ENCODE measurements at places on chromosomes 1 and 21.

DNA sequence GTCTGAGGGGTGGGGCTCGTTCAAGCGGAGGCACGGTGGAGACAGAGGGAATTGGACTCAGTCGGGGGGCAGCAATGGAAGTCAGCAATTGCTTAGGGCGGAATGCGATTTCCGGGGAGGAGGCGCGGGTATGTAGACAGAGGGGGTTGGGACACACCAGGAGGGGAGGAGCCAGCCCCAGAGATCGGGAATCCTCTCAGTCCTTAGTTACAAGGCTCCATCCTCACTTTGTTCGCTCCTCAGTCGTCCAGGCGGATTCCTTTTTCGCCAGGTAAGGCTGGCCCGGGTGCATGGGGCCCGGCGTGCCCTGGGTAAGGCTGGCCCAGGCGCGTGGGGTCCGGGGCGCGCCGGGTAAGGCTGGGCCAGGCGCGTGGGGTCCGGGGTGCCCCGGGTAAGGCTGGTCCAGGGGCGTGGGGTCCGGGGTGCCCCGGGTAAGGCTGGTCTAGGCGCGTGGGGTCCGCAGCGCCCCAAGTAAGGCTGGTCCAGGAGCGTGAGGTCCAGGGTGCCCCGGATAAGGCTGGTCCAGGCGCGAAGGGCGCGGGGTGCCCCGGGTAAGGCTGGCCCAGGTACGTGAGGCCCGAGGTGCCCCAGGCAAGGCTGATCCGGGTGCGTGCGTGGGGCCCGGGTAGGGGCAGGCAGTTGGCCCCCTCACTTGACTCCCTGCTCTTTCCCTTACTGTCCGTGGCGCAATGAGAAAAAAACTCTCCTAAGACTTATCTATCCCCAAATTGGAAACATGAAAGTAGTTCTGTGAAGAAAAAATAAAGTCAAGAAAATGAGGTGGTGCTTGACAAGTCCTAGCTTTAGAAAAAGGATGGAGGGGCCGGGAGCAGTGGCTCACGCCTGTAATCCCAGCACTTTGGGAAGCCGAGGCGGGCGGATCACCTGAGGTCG, at the start of gene L1TD1:
TSS of gene L1TD1 (plus strand) at position 199 of the 894 bp plus-strand sequence. CDS start 11,780 bp downstream, outside the sequence.
- DNase-seq: no peak

- no peak for DNase-seq
These were observed 14.0 kb upstream of the DISC1 start for GRCh38 chr1:231612393-231613089.

- DNase-seq: no peak
These were observed 22.6 kb downstream of the IFNGR2 start for GRCh38 chr21:33425825-33426224.

DNA sequence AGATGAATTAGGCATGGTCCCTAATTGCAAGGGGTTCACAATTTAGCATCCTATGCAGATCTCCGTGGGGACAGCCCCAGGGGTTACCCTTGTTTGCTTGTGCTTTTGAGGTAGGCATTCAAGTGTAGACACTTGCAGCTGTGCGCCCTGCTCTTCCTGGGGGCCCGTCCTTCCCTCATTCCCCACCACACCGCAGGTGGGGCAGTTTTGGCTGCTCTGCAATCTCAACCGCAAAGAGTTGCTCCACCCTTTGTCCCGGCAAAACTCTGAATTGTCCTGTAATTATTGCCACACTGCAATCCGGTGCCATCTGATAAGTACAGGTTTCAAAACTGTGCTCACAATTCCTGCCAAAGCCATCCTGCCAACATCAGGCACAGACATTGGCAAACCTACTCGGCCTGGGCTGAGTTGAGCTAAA, 65.4 kb upstream of the LYST start:
- DNase-seq: no peak

GRCh38 chr1:160428053-160428452, 27.7 kb downstream of the VANGL2 start:
- DNase-seq: no peak

- no peak for DNase-seq
These were observed 11.1 kb upstream of the PAXBP1 start for GRCh38 chr21:32782698-32783097.

DNA sequence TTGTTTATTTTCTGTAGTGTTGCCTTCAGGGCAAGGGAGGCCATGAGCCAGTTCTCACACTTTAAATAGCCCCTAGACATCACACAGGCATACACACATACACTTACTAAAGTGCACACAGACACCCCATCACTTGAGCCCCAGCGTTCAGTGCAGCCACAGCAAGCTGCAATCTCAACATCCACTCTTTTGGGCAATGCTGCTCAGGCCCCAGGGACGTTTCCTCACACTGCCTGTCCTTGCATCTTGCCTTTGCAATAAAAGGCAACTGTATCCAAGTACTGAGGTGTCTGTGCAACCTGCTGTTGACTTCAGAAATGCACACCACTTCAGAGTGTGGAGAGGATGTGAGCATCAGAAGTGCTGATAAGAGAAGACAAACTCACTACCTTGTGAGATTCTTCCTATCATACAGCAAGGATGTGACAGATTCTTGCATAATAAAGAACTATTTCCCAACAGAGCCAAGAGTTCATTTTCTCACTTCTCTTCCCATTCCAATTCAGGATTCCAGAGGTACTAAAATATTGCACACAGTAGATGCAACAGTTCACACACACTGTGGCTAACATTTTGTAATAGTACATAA, 36.2 kb downstream of the IRF2BP2 start:
- DNase-seq: no peak

GRCh38 chr1:6275826-6276782, 15.2 kb upstream of the GPR153 start:
- DNase-seq: peak; percentile 79

- DNase-seq: no peak
These were observed 8.9 kb upstream of the KCNE1 start for GRCh38 chr21:34520764-34521508.

DNA sequence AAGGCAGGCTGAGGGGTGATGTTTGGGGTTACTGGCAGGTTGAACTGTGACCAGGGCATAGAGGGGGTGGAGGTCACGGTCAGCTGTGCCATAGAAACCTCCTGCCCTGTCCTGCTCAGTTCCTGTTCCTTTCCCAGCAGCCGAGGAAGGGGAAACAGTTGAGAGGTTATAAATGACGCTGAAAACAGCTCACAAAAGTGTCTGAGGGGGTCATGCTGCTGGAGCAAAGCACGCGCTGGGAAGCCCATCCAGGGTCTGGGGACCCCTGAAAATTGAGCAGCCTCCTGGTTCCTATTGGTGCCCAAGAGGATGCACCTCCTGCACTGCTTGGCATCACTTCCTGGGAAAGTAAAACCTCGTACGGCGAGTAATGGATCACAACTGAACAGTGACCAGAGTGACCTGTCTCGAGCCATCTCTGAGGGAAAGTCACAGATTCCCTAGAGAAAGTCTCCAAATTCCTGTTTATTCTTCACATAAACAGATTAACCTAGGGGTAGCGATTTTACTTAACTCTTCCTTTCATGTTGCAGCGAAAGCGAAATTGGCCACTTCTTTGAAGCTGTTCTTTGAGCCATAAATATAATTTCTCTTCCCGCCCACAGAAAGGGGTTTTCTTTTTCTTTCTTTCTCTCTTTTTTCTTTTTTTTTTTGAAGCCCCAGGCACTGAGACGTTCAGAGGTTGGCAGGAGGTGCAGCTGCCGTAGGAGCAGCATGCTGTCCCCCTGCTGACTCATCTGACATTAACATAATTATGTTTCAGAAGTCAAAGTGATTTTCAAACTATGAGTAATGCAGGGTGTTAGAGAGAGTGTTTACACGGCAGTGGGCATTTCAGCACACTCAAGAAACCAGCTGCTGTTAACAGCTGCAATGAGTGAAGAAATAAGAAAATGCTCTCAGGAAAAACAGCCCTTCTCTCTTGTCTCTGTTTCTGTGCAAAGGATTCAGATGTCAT, 41.8 kb upstream of the ATF3 start:
- DNase-seq: peak; percentile 78

DNA sequence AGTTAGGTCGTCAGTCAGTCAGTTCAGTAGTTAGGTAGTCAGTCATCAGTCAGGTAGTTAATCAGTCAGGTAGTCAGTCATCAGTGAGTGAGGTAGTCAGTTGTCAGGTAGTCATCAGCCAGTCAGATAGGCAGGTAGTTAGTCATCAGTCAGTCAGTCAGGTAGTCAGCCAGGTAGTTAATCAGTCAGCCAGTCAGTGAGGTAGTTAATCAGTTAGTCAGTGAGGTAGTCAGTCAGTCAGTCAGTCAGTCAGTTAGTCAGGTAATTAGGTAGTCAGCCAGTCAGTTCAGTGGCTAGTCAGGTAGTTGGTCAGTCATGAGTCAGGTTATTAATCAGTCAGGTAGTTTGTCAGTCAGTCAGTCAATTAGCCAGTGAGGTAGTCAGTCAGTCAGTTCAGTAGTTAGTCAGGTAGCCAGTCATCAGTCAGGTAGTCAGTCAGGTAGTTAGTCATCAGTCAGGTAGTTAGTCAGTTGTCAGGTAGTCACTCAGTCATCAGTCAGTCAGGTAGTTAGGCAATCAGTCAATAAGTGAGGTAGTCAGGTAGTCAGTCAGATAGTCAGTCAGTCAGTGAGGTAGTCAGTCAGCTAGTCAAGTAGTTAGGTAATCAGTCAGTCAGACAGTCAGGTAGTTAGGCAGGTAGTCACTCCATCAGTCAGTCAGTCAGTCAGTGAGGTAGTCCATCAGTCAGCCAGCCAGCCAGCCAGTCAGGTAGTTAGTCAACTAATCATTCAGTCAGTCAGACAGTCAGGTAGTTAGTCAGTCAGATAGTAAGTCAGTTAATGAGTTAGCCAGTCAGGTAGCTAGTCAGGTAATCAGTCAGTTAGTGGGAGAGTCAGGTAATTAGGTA, 16.2 kb downstream of the KRTAP10-1 start:
- no peak for DNase-seq

DNA sequence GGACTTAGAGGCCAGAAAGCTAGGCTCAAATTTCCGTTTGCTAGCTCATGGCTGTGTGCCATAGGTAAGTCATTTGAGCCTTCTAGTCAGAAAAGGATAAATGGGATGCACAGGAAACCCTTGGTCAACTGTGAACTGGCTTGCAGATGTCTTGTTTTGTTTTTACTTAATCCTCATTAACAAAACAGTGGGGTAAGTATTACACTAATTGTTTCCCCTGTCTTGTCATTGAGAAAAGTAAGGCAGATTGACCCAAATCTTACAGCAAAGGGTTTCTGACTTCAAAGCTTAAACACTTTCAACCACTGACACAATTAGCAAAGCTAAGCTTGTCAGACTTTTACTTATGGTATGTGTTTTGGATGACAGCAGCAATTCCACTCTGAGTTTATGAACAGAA, 291.3 kb downstream of the NTNG1 start:
- DNase-seq: no peak

- DNase-seq: no peak
These were observed 226.4 kb downstream of the NRIP1 start for GRCh38 chr21:14838400-14838799.

- DNase-seq: no peak
These were observed 193.6 kb downstream of the VAV3 start for GRCh38 chr1:107771377-107771776.

DNA sequence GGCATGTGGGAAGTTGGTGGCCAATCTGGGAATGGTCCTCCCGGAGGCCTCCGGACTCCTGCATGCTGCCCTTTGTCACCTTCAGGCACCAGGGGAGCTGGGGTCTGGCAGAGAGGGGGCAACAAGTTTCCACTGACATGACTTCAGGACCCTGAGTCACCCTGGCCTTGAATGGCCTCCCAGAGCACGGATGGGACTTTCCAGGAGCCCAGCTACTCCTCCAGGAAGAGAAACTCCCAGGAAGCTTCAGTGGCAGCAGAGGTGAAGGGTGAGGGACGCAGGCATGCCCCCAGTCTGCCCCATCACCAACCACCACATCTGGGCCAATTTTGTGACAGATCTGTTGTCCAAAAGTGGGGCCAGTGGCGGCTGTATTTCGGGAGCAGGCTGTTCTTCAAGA, 55.9 kb upstream of the WASF2 start:
- no peak for DNase-seq

DNA sequence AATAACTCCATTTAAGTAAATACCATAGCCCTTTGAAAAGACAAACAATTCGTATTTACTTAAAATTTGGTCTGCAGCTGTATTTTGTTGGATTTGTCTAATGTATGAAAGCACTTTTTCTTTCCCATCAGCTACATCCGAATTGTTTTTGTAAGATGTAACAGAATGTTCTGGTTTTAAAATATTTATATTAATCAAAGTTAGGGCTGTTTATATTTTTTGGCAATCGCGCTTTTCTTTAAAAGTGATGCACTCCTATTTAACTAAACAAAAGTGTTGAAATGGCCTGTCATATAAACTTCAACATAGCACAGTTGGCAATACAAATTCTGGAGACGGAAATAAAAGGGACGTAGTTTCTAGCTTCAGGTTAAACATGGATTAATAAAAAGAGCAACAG, 216.3 kb upstream of the ADGRL2 start:
- DNase-seq: no peak

DNA sequence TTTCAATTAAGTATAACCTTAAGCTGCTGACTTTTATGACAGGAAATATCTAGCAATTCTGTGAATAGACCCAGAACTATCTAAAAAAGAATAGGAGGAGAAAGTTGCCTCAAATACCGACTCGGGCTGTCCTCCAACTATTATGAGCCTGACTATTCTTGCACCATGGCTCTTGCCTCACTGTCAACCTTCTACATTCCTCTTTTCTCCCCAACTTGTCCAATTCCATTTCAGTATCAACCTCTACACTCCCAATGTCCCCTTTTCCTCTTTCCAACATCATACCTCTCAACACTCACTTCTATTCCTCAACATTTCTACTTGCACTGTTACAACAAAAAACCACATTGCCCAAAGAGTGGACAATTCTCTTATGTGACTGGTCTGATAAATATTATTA, 2.3 kb downstream of the ZZZ3 start:
- no peak for DNase-seq

DNA sequence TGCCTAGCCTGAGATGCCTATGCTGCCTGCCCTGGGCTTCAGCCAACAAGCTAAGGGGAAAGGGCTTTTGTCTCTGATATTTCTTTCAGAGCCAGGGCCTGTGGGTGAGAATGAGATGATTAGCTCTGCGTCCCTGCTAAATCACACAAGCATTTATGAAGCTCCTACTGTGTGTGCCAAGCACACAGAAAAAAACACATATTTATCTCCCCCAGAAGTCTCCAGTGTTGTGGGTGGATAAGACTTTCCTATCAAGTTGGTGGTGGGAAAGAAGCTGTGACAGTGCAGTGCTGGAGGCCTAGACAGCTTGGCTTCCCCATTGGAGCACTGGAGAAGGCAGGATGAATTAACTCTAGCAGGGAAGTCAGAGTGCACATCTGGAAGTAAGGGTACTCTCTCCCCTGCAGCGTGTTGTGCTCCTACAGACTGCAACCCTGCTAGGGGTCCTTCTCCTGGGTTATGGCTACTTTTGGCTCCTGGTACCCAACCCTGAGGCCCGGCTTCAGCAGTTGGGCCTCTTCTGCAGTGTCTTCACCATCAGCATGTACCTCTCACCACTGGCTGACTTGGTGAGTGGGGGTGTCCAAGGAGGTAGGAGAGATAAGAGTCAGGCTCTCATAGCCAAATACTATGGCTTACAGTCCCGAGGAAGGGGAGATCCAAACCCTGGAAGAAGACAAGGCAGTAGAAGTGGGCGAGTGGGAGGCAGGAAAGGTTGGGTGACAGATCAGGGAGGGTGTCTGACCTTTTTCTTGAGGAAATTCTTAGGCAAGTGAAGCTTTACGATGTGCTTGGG, 1.7 kb downstream of the SLC50A1 start:
- no peak for DNase-seq
